Stimulated activated CD8-positive, alpha-beta memory T cell treated with anti-CD3 and anti-CD28 coated beads, Interleukin-2, amount 100 ng/mL, for 1 hour (primary cell): ENCODE measurements at places on chromosomes 11 and 22.

DNA sequence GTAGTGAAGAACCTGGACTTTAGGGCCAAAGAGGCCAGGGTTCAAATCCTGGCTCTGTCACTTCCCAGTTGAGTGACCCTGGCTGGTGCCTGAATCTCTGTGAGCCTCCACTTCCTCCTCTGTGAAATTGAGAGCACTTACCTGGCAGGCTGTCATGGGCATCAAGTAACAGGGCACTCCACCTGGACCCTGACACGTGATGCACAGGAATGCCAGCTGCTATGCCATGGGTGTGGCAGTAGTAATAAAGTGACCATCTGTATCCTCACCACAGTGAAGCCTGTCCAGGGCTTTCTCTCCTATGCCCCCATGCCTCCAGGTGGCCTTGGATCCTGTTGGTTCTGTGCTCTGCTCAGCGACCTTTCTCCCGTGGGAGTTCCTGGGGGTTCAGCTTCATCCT lies 29.8 kb upstream of the PPP6R3 start:
- DNase-seq, result no peak

GRCh38 chr11:96188243-96189006 lies 154.6 kb downstream of the MAML2 start:
- no peak for DNase-seq

GRCh38 chr11:117815262-117815803 lies 9.2 kb downstream of the FXYD2 start:
- DNase-seq, result peak; percentile 54

- DNase-seq, result no peak
Observed at GRCh38 chr11:27350511-27350910, 12.5 kb downstream of the CCDC34 start.

GRCh38 chr22:17724678-17725499 lies 49.4 kb downstream of the BID start:
- DNase-seq, result no peak

DNA sequence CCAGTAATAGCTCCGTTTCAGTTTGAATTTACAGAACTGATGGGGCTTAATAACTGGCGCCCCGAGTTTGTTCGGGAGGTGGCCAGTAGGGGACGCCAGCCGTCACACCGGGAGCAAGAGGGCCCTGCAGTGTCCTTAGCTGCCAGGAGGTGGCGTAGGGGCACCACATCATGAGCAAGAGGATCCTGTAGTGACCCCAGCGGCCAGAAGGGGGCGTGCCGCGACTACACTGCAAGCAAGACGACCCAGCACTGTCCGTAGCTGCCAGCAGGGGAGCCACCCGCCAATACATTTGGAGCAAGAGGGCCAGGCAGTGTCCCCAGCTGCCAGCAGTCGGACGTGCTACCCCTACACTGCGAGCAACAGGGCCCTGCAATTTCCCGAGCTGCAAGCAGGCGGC lies 663.7 kb upstream of the B3GAT1 start:
- peak; percentile 18 for DNase-seq

GRCh38 chr11:94588366-94588942 lies 21.3 kb downstream of the PIWIL4 start:
- DNase-seq, result no peak

DNA sequence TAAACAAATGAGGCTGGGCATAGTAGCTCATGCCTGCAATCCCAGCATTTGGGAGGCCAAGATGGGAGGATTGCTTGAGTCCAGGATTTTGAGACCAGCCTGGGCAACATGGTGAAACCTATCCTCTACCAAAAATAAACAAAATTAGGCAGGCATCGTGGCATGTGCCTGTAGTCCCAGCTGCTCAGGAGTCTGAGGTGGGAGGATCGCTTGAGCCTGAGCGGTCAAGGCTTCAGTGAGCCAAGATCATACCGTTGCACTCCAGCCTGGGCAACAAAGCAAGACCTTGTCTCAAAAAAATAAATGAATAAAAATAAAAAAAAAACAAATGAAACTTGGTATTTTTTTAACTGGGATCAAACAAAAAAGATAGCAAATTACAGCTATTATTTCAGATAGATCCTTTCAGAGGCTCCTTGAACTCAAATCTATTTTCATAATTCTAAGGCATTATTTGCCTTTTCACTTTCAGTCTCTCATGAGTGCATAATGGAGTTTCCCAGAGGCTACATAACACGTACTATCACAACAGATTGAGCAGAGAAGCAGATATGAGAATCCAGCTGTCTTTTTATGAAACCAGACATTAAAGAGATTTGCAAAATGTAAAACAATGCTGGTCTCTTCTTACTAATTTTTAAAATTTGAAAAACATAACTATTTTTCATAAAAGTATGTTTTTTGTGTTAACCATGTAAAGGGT lies 23.1 kb downstream of the DDIAS start:
- DNase-seq, result no peak
